ENCODE measurements at places on chromosomes 4 and X.

GRCh38 chrX:18617407-18617750 is 54.5 kb downstream of the RS1 start:
- DNase-seq: peak; percentile 9

DNA sequence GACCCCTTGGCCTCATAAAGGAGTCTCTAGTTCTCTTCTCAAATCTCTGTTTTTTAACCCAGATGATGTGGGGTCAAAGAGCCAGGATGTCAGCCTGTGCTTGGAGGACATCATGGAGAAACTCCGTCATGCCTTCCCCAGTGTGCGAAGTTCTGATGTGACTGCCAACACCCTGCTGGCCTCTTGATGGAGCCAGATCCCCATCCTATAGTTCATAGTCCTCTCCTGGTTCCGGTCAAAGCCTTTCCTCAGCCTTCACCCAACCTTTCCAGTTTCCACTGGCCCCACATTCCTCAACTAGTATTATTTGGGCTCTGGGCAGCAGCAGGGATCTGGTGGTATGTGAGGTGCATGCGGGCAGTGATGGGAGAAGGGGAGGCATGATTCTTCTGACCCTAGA is 30.7 kb downstream of the TAF7L start:
- DNase-seq: no peak

DNA sequence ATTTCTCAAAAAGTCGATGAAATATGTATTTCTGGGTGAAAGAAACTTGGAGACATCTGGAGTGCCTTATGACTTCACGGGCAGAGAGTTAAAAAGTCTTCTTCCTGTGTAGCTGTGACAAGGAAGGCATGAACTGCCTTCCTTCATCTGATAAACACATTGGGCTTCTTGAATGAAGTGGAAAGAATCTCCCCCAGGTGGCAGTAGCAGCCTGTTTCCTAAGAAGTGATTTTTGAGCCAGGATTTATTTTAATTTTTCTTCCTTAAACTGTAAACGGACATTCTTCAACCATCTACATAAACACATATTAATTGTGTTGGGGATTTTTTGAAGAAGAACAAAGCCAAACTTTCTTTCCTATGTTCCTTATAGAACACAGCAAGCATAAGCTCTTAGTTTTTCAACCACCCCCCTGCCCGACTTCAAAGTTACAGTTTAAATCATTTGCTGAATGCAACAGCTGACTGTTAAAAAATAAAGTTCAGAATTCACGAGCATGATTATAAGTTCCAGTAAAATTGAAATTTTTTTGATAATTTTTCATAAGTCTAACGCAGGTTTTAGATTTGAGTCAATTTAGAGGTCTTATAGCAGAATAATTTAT is 980 bp upstream of the GIMD1 start:
- DNase-seq: peak; percentile 72

DNA sequence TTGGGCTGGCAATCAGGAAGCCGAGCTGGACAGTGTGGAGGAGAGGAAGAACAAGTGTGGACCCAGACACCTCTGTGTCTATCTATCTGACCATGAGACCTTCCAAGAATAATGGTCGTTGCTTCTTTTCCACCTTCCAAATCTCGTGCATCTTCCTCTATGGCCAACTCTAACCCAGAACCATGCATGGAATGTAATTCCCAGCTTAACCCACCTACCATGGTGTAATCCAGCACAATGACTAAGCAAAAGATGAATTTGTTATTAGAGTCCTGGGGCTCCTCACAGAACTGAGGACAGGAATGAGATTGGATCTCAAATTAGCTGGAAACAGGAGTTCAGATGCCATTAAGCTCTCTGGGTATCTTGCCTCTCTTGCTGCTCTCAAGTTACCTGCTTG is 17.4 kb upstream of the TMEM184C start:
- no peak for DNase-seq

- DNase-seq: peak; percentile 24
Measured at GRCh38 chr4:134117392-134118183, 84.0 kb downstream of the PABPC4L start.

DNA sequence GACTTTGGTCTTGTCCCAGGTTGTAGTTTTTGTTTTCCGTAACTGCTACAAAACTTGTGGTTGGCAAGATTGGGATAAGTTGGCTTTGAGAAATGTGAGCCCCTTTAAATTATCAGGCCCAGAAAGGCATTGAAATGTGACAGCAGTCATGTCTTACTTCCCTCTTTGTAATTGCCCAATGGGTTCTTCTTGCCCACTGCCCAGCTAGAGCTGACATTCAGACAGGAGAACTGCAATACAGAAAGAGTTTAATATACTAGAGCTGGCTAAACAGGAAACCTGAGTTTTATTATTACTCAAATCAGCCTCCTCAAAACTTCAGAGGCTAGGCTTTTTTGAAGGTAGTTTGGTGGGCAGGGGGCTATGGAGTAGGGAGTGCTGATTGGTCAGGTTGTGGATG is 288.3 kb downstream of the ZNF674 start:
- DNase-seq: no peak

- DNase-seq: no peak
Measured at GRCh38 chr4:1244978-1245471, 3.9 kb downstream of the CTBP1 start.

DNA sequence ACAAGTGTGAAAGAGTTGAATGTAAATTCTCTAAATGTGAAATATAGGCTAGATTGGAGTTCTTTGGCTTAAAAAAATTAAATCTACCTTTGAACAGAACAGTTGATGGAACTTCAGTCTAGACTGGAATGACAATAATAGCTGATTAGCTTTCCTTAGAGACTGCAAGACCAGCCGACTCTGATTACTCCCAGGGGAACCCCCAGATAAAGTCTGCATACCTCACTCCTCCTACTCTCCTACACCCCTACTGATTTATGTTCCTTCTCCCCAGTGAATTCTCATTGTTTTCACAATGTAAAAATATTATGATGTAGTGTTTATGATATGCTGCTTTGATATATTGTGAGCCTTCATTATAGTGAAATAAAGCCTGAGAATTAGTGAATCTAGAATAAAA is 241.3 kb downstream of the CFAP299 start:
- no peak for DNase-seq

- no peak for DNase-seq
Measured at GRCh38 chr4:39470402-39470801, 11.5 kb downstream of the LIAS start.

- DNase-seq: no peak
Measured at GRCh38 chr4:32106767-32107166, 1386.6 kb downstream of the PCDH7 start.

GRCh38 chr4:138034871-138035270 is 207.3 kb downstream of the SLC7A11 start:
- DNase-seq: no peak

- DNase-seq: no peak
Measured at GRCh38 chr4:82680834-82681233, 117.8 kb downstream of the SCD5 start.

DNA sequence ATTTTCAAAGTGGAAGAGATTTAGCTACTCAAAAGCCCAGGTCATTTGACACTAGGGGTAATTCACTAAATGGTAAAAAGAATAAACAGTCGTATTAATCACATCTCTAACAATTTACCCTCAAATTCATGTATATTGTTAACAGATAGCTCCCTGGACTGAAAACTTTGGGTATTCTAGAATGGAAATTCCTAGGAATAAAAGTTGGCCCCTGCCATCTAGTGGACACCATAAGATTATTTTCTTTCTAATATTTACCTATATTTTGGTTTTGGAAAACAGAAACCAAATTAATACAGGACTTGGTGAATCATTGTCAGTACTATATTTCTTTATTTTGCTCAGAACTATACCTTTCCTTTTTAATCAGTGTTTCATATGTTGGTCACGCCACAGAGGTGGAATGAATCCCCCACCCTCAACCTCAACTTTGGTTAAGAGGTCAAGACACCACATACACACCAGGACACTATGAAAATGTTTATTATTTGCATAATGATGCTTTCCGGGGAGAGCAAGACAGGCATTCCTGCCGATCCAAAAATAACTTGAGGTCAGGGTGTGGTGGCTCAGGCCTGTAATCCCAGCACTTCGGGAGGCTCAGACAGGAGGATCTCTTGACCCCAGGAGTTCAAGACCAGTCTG is 96.2 kb upstream of the APOOL start:
- no peak for DNase-seq

- DNase-seq: no peak
Measured at GRCh38 chr4:84482564-84483563, 16.2 kb downstream of the NKX6-1 start.

DNA sequence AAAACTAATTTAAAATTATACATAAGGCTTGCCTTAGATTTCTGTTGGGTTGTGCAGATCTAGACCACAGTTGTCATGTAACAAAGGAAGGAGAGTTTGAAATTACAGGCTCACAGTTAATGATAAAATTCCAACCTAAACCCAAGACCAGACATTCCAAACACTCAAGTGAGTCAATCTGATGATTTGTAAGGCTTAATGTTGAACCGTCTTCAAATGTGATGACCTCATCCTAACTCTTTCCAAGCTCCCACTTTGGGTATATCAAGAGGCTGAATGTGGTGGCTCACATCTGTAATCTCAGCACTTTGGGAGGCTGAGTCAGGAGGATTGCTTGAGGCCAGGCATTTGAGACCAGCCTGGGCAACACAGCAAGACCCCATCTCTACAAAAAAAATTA is 149.2 kb downstream of the TBL1X start:
- no peak for DNase-seq

DNA sequence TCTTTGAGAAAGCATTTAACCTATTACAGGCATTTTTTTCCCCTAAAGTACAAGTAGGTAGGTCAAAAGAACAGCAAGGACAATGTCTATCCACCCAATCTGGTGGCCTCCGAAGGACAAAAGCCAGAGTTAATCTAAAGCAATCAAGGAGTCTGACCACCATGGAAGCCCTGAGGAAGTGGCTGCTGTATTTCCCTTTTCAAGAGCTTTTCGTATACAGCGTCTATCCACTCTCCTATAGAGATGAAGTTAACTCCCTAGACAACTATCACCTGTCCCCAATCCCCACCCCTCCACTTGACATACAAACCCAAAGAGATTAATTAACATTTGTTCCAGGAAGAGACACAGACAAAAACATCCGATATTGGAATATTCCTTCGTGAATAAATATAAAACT is 85.5 kb downstream of the SNCA start:
- no peak for DNase-seq

DNA sequence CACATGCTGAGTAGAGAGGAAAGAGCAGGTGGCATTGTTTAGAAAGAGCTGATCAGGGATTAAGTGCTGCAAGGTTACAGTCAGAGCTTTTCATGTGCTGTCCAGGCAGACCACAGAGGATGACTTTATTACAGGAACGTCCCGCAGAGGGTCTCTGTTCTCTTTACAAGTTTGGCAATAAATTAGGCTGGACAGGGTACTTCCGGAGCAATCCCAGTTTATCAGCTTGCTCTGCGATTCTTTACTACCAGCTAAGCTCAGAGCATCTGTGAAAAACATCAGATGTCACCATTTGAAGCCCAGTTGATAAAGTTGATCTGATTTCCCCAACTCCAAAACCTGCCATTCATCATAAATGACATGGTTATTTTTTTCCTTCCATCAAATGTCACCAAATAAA is 633.1 kb downstream of the NLGN4X start:
- no peak for DNase-seq

GRCh38 chr4:95469617-95470016 is 79.2 kb downstream of the UNC5C start:
- DNase-seq: no peak

GRCh38 chr4:47219586-47219985 is 188.2 kb downstream of the GABRB1 start:
- DNase-seq: no peak

- DNase-seq: no peak
Measured at GRCh38 chr4:41360921-41361793, 104.4 kb downstream of the UCHL1 start.

DNA sequence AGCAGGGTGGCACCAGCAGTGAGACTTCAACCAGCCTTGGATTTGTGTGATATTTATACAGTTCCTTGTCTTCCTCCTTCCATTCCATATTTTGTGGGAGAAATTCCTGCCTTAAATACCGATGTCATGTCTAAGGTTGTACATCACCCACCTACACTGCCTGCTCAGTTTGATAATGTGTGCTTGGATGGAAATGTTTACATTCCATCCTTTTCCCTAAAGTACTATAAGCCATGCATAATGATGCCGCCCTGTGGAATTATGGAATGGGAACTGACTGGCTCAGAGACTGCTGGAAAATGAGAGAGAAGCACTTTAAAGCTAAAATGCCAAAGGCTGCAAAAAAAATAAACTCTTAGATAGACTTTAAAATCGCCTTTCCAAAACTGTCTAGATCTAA is 11.3 kb upstream of the GLUD2 start:
- no peak for DNase-seq

GRCh38 chr4:168077726-168078239 is 14.6 kb upstream of the ANXA10 start:
- DNase-seq: no peak

- no peak for DNase-seq
Measured at GRCh38 chrX:125293850-125294780, 25.6 kb upstream of the TEX13C start.

GRCh38 chrX:101287402-101287801 is 3.7 kb downstream of the TAF7L start:
- DNase-seq: peak; percentile 18

DNA sequence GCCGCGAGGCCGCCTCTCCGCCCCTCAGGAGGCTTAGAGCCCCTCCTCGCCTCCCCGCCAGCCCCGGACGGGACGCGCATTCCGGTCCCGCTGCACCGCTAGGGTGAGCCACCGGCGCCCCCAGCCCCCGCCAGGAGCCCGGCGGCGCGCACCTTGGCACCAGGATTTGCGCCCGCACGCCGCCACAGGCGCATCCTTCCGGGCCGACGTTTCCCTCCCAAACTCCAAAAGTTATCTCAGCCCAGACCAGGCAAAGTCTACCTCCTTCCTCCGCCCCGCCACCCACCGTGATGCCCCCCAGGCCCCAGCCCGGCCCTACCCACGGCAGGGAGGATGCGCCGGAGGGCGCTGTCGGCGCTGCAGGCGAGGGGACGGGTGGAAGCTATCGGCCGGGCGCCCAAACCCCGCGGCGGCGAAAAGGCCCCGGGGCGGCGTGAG is 538 bp downstream of the SCML2 start:
- no peak for DNase-seq

- no peak for DNase-seq
Measured at GRCh38 chr4:174592256-174592984, 70.1 kb upstream of the HPGD start.

DNA sequence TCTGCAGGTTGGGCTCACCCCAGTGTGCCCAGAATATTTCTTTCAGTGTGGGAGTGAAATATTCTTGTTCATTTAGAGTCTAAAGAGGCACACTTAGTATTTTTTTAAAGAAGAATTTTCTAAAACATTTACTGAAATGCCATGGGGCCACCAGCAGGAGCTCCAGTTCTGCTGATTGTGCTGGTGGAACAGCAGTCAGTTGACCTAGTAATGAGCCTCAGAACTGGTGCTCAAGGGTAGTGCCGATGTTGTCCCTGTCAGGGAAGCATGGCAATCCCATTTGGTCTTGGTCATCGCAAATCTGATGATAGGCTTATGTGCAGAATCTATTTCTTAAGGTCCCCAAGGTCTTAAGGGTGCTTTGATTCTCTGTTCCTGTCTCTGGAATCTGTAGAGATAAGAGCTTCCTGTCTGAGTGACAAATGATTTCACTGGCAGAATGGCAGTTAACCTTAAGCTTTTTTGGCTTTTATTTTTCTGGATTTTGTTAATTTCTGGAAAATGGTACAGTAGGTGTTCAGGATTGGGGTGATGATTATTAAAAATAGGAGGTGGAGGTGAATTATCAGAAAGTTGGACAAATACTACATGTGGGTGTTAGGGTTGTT is 31.3 kb downstream of the JADE1 start:
- no peak for DNase-seq

Measured in GM04504 (cell line).